ENCODE measurements at places on chromosomes 12 and 14.

GRCh38 chr14:39025250-39025809, 77.7 kb downstream of the SEC23A start:
- DNase-seq = no peak

DNA sequence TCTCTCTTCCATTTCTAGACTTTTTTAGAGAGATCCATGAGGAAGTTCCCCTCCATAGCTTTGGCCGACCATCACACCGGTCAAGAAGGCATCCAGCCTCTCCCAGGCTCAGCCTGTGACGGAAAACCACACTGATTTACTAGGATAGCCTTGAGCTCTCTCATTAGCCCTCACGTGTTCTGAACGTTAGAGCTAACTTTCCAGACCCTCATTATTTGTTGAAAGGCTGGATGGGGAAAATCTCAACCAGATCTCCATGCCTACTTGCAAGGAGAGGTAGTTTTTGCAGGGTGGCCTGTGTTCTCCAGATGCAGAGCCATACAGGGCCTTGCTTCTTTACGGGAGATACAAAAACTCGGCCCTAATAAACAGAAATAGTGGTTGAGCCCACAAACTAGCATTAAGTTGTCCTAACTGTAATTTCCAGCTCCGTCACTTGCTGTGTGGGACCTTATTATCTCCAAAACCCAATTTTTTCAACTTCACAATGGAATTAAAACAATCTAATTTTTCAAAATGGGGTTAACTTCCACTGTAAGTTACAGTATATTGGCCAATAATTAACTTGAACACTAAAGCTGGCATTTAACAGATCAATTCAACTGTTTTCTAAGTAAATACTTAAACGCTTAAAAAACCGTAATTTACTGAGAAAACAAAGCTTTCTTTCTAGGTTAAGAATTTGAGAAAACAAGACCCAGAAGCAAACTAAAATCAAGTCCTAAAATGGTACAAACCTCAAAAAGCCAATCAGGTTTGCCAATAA, 65.3 kb downstream of the KLHL28 start:
- DNase-seq = no peak

- DNase-seq = peak; percentile 74
Observed at GRCh38 chr14:44609201-44609600, 102.1 kb upstream of the FSCB start.

- no peak for DNase-seq
Observed at GRCh38 chr12:92170050-92170449, 24.4 kb upstream of the BTG1 start.

DNA sequence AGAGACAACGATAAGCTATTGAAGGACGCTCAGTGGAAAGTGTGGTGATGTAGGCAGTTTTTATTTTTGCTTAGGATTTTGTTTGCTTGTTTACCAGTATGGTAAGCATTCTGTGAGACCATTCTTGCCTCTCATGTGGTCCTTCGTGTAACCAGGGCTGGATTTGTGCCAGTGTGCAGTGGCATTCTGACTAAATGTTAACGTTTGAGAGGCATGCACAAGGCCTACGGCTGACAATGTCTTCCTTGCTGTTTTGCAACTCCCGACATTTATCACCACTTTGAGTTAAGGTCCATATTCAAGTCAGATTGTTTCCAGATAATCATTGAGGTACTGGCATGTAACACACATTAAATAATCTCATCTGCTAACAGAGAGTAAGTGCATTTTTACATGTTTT, 102.3 kb upstream of the BCAT1 start:
- DNase-seq = no peak

GRCh38 chr12:26658991-26659390, 174.0 kb downstream of the ITPR2 start:
- DNase-seq = no peak
